Activated T-cell treated with anti-CD3 and anti-CD28 coated beads for 48 hours (primary cell): ENCODE measurements at places on chromosomes 16 and 17.

DNA sequence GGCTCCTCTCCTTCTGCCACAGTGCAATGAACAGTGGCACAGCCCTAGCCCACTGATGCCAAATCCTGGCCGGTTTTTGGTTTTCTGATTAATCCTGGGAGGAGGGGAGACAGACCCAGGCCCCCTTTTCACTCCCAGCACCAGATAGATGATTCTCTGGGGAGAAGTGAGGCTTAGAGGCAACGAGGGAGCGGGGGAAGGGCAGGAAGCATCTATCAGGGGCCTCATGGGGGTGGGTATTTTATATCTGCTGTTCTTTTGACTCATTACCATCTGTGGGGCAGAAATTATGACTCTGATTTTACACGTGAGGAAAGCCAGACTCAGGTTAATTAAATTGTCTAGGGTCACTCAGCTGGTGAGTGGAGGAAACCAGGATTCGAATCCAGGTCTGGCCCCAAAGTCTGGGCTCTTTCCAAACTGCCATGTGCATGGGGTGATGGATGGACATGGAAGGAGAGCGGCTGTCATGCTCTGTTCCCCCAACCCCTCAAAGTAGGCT lies 79.4 kb downstream of the MRM1 start:
- no peak for DNase-seq

DNA sequence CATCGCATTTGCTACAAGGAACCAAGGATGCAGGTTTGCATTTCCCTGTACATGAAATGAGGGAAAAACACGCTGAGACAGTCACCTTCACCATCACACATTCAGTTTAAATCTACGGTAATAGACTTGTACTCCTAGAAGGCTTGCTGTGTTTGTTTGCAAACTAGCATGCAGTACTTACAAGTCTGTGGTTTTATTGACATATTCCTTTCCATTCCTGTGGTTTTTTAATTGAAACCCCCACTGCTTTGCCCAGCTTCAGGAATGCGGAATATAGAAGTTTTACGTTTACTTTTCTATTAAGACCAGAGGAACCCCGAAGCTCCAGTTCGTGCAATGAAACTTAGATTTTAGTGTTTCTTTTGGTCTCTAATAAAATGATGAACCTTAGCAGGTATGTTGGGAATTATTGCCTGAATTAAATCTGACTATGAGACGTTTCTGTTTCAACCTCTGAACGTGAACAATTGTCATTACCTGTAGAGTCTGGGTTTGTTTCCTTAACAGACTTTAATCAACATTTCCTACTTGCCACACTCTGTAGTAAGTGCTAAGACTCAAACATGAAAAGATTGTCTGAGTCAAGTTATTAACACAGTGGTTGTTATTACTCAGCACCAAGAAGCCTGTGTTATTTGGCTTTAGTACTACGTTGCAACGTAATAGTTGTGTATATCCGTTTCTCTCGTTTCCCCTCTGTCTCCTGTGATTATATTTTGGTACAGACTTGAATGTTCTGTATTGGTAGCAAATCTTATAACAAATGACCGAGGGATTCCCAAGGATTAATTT lies 793.3 kb upstream of the GOT2 start:
- no peak for DNase-seq

DNA sequence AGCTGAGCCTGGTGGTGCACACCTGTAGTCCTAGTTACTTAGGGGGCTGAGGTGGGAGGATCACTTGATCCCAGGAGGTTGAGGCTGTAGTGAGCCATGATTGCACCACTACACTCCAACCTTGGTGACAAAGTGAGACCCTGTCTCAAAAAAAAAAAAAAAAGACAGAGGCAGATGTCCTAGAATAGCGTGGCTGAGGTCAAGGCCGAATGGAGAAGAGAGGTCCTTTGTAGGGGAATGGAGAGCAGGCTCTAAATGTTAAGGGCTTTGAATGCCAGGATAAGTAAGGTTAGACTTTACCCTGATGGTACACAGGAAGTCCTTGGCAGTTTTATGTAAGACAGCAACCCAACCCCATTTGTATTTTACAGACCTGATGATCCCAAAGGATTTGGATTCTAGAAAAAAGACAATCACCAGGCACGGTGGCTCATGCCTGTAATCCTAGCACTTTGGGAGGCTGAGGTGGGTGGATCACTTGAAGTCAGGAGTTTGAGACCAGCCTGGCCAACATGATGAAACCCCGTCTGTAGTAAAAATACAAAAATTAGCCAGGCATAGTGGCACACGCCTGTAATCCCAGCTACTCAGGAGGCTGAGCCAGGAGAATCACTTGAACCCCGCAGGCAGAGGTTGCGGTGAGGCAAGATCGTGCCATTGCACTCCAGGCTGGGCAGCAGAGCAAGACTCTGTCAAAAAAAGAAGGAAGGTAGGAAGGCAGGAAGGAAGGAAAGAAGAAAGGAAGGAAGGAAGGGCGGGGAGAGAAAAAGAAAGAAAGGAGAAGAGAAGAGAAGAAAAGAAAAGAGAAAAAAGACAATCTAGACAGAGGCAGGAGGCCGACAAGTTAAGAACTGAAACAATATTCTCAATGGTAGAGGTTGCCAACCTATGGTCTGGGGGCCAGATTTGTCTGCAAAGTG lies 2.1 kb upstream of the SBK1 start:
- no peak for DNase-seq

GRCh38 chr17:62681939-62682381 lies 54.5 kb downstream of the MRC2 start:
- DNase-seq: no peak

GRCh38 chr17:79607940-79608623 lies 2.8 kb downstream of the RBFOX3 start:
- peak; percentile 12 for DNase-seq

- DNase-seq: peak; percentile 60
These were observed 44.3 kb downstream of the RGS9 start for GRCh38 chr17:65181237-65182061.

DNA sequence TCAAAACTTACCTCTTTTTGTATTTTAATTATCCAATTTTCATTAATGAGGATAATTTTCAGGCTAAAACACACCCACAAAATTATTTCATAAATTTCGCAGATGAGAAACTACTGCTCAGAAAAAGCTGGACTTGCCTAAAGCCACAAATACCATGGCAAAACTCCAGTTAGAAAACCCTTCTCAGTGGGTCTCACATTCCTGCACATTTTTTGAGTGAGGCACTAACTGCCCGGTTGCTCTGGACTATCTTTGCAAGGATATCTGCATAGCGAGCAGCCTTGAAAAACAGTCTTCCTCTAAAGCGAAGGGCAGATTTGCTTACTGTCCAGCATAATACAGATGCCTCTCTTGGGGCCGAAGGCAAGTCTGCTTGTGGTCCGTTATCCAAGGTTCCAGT lies 9.8 kb downstream of the MPHOSPH6 start:
- no peak for DNase-seq

DNA sequence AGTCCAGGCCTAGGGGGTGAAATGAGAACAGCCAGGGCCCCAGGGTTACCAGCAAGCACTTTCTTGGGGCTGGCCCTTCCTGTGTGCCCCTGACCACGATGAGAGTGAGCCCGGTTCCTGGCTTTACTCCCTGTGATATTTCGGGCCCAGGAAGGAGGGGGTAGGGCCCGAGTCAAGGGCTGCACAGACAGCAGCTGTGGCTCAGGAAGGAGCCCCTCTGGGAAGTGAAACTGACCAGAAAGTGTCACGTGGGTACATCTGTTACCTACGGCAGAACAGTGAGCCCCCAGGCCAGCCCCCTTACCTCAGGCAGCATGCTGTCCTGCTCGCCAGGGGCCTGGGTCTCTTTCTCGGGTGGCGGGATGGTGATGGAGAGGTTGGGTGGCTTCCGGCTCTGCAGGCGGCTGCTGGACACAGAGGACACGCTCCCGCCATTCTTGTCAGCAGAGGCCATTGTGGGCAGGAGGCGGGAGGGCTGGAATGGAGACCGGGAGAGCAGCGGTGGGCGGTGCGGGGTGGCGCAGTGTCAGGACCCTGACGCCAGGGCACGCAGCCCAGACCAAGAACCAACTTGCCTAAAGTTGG lies 13.8 kb downstream of the AANAT start:
- no peak for DNase-seq

GRCh38 chr16:86619239-86619794 lies 41.0 kb downstream of the FOXL1 start:
- DNase-seq: no peak

GRCh38 chr17:30600830-30601494 lies 123.8 kb downstream of the GOSR1 start:
- no peak for DNase-seq

GRCh38 chr16:86205521-86206245 lies 304.6 kb upstream of the FOXF1 start:
- DNase-seq: no peak

DNA sequence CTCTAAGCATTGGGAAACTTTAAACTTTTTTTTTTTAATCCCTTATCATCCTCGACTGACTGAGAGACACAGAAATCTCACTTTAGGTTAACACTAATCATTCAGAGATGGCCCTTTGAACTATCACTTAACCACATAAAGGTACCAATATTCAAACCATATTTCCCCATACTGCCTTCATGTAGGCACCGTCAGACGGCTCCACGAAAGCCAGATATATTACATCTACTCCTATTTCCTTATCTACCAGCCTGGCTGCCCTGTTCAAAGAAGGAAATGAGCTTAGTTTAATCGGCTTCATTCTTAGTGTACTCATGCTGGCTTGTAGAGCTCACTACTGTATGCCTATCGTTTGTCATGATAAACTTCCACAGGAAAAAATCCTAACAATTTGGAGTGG lies 270.9 kb downstream of the CEP112 start:
- DNase-seq: no peak

DNA sequence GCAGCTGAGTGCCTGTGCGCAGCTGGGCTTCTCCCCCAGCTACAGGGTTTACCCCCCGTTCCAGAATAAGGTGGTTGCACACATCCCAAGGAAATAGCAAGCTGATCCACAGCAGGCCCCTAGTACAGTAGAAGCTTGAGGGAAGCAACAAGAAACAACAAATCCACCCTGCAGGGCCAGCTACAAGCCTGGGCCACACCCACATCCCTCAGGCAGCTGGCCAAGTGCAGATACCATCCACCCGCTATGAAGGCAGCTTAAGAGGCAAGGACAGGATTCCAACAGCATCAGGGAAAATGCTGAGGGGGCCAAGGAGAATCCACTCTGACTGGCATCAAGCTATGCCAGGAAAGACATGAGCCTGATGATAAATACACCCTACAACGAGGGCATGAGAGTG lies 66.9 kb upstream of the RCVRN start:
- no peak for DNase-seq

GRCh38 chr17:80529104-80529903 lies 15.3 kb upstream of the RPTOR start:
- no peak for DNase-seq

DNA sequence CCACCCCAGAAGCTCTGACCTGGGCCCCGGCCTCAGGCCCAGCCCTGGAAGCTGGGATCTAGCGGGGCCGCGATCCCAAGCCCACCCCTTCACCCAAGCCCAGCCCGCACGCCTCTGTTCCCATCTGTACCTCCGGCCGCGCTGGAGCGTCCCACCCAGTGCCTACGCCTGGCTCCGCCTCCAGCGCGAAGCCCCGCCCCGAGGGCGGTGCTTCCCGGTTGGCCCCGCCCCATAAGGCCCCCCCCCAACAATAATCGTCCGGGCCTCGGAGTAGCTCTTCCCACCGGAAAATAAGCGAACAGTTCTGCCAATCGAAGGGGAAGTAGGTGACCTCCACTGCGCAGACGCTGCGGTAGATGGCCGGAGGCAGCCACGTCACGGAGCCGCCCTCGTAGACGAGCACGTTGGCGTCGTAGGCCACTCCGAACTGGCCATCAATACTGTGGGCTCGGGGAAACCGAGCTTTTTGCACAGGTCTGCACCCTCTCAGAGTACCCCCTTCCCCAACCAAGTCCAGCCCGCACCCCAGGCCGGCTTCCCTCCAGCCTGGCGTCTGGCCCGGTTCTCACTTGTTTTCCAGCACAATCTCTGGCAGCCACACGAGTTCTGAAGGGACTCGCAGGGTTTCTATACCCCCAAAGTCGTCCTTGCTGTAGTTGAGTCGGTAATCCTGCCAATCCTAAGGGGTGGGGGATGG lies 1.1 kb downstream of the CHRNE start:
- DNase-seq: no peak

- DNase-seq: peak; percentile 22
These were observed 26.4 kb downstream of the EEF2K start for GRCh38 chr16:22232277-22233036.
